ENCODE measurements at places on chromosomes 13 and 19. TPM values are rescaled to one million over a fixed set of nuclear protein-coding genes. Genes with fewer than 3 reads are reported as not detected.

DNA sequence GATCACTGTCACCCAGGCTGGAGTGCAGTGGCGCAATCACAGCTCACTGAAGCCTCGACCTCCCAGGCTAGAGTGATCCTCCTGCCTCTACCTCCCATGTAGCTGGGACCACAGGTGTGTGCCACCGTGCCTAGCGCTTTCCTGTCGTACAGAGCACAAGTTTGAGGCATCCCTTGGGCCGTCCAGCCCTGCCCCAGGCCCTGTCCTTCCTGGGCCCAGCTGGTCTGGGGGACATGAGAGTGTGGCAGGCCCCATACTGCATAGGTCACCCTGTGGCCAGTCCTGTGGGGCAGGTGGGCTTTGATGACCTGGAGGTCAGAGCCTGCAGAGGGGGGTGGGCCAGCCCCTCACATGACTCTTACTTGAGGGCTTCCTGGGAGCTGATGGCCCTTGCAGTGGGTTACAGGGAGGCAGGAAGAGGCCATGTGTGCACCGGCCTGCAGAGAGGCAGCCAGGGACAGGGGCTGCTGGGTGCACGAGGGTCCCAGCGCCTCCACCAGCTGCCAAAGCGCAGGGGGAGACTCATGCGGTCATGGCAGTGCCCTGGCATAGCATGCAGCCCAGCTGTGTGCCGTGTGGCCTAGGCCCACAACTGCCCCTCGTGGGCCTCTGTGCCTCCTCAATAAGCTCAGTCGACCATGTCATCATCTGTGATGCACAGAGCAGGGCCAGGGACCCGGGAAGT lies 61.4 kb downstream of the KDM4B start:
- peak; percentile 4 for ATAC-seq

DNA sequence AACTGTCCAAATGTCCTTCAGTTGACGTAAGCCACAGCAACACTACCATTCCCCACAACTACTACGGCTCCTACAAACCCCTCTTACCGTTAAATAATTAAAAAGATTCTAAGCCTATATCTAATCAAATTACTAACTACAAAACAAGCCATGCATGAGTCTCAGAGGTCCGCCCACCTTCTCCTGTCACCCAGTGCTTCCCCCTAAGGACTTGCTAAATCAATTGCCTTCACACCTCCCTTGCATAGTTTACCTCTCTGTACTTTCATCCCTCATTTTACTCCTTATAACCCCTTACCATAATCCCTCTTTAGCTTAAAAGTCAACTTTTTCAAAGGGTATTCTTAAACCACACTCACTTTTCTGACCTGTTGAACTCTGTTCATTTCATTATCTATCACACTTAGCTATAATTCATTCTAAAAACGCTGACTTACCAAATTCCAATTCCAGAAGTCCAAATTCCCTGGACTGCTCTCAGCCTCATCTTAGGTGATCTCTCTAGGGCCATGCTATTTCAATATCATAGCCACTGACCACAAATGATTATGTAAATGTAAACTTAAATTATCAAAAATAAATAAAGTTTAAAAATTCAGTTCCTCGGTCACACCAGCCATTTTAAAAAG lies 187.8 kb downstream of the DIAPH3 start:
- no peak for ATAC-seq

GRCh38 chr13:44193731-44194130 lies 179.9 kb upstream of the SERP2 start:
- no peak for ATAC-seq

DNA sequence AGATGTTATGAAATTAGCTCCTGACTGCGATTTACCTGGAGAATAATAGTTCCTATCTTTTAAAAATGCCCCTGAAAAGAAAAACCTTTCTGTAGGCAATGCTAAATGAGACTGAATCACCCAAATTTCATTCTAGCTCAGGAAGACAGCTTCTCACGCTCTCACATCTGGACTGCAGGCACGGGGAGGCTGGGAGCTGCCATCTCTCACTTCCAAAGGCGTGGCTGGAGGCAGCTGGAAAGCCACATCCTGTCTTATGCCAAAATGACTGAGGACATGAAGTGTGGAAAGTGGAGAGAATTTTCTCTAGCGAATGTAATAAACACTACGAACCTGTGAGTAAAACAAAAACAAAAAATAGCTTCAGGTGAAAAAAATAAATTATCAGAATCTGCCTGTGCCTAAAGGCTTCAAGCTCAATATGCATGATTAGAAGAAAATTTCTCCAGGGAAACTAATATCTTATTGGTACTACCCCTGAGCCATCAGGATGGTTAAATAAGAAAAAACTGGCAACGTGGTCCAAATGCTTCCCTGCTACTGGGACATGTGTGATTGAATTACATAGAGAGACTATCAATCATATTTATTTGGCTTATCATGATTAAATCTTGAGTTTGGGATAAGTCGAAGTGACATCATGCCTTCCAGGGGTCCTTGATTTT lies 58.1 kb upstream of the UBL3 start:
- no peak for ATAC-seq

Gene CIC
- total RNA-seq = 31.4 TPM

Gene KLK1
- 1.3 TPM for total RNA-seq
